RCC 7860 (cell line): ENCODE measurements at places on chromosomes 12 and 14.

GRCh38 chr12:19030603-19031002 lies 98.9 kb upstream of the PLEKHA5 start:
- DNase-seq = no peak

DNA sequence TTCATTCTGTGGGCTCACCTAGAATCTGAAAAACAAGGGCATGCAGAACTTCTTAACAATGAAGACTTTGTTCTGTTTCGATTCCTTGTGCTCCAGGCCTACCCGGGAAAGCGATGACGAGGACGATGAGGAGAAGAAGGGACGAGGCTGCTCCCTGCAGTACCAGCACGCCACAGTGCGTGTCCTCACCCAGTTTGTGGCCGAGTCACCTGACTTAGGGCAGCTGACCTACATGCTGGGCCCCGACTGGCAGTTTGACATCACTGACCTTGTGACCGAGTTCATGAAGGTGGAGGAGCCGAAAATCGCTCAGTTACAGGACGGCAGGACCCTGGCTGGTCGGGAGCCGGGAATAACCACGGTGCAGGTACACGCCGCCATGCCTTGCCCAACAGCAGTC lies 585.4 kb downstream of the AACS start:
- no peak for DNase-seq

DNA sequence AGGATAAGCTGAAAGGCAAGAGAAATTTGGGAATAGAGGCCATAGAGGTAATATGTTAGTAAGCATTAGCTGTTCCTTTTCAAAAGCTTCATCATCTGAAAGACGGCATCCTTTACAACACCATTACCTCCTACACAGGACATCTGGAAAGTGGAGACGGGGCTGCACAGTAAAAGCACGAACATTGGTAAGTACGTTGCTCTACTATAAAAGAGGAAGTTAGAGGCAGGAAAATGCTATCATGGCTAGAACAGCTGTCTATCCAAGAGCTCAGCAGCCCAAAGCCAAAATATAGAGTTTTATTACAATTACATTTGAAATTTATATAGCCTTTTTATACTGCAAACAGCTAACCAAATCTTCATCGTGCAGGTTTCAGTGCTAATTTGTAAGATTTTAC lies 172.3 kb upstream of the GRIP1 start:
- no peak for DNase-seq

- no peak for DNase-seq
These were observed 4.9 kb downstream of the AMN start for GRCh38 chr14:102927346-102927877.

GRCh38 chr14:103428723-103429556 lies 43.7 kb downstream of the MARK3 start:
- no peak for DNase-seq

GRCh38 chr14:53060046-53060445 lies 93.1 kb downstream of the DDHD1 start:
- no peak for DNase-seq

DNA sequence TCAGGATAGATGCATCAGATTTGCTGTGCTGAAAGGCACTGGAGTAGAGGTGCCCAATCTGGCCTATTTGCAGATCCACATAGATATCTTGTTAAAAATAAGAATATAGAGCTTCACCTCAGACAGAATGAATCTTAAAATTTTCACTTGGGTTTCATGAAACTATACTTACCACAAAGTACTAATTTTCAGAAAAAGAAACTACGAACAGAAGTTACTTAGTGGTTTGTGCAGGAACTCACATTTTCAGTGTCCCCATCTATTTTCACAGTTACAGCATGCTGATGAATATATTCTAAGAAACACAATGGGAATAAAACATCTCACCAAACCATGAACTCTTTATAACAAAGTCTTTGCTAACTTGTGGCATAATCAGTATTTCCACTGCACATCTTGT lies 449.4 kb downstream of the RERGL start:
- no peak for DNase-seq

GRCh38 chr14:64475585-64476273 lies 10.4 kb downstream of the AKAP5 start:
- DNase-seq = no peak

DNA sequence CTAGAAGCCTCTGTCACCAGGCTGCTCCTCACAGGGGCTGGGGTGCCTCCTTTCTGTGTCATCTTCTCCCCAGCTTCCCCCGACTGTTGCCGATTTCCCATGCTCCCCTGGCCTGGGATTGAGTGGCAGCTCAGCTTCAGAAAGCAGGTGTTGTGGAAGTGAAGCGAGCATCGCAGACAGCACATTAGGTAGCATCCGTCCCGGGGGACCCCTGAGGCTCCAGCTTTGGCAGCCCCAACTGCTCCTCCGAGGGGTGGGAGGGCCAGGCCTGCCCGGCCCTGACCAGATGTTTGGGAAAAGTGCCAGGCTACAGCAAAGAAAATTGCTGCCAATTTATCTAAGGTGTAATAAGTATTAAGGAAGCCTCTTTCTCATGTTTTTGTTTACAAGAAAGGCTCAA lies 1045.6 kb downstream of the BCL11B start:
- DNase-seq = no peak

DNA sequence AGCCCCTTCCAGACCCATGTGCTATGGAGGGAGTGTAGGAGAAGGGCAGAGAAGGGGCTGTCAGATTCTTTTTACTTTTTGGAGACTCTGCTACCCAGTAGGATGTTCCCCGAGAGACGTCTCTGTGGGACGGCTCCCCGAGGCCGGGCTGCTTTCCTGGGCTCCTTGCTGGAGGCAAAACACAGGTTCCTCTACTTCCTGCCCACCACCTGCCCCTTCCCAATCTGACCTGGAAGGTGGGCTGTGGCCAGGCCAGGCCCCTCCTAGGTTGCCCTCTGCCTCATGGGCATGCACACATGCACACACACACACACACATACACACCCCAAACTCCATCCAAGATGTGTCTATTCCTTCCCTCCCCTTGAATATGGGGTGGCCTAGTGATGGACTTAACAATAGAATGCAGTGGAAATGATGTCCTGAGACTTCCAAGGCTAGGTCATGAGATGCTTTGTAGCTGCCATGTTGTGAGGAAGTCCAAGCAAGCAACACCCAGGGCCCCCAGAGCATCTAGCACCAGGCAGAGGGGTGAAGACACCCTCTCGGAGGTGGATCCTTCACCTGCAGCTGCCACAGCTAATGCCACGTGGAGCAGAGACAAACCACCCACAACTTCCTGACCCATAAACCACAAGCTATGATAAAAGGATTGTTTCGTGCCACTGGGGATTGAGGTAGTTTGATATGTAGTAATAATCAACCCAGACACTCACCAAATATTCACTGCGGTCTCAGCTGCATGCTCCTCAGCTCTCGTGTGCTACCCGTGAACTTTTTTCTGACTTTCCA lies 1.6 kb upstream of the ASB2 start:
- peak; percentile 70 for DNase-seq

- DNase-seq = peak; percentile 8
These were observed 100.3 kb downstream of the LIN7A start for GRCh38 chr12:80837342-80837978.

DNA sequence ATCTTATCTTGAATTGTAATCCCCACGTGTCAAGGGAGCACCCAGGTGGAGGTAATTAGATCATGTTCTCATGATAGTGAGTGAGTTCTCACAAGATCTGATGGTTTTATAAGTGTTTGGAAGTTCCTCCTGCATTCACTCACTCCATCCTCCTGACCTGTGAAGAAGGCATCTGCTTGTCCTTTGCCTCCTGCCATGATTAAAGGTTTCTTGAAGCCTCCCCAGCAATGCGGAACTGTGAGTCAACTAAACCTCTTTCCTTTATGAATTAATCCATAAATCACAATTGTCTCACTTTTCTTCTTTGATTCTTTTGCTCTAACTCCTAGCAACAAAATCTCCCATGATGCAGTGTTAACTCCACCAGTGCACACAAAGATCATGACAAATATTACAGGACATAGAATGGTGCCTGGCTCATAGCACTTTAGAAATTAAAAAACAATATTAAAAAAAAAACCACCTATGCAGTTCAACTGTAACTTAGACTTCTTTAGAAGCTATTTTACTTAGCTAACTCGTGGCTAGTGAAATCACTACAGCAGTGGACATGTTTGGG lies 37.6 kb upstream of the MGAT4C start:
- no peak for DNase-seq

GRCh38 chr12:8890313-8891085 lies 23.8 kb upstream of the PHC1 start:
- DNase-seq = peak; percentile 16

DNA sequence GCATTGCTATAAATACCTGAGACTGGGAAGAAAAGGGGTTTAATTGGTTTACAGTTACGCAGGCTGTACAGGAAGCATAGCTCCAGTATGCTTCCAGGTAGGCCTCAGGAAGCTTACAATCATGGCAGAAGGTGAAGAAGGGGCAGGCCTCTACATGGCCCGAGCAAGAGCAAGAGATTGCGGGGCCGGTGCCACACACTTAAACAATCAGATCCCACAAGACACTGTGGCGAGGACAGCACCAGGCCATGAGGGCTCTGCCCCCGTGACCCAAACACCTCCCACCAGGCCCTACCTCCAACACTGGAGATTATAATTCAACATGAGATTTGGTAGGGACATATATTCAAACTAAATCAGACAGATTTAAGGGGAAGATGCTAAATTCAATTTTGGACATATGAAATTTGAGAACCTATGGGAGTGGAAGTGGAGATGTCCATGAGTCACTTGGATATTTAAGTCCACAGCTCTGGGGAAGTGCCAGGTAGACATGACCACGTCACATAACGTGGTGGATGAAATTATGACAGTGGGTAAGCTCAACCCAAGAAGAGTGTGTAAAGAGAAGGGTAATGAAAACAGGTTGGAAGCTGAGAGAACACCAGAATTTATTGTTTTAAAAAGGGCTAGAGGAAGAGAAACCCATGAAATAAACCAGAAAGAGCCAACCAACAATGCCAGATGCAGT lies 1.5 kb upstream of the LTA4H start:
- DNase-seq = no peak

DNA sequence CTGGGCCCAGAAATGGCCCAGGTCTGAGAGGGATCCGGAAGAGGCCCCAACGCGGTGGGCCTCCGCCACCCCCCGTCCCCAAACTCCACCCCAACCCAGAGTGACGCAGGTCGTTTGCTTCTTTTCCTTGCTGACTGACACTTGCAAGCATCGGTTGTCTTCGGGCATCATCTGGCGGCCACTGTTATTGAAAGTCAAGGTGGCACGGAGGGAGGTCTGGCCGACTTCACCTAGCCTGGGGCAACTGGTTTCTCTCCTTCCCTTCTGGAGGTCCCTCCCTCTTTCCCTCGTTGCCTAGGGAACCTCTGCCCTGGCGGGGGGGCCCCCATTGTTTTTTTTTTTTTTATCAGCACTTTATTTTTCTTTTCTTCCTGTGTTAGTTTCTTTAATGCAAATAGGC lies 241.8 kb downstream of the ALG10 start:
- no peak for DNase-seq

DNA sequence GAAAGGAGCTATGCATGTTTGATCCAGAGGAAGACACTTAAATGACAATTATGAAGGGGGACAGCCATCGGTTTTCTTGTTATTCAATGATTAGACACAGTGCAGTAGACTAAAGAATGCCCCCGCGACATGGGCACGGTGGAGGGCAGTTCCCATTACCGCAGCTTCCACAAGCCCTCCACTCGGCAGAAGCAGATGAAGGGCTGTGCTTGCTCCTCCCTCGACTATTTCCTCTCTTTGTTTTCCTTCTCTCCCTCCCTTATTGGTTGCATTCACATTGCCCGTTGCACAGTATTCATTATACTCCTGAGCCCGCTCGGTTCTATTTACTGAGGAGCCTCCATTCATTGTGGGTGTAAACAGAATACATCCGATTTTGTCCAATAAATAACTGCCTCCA lies 138.8 kb upstream of the RASSF8 start:
- no peak for DNase-seq

- no peak for DNase-seq
These were observed 222.8 kb upstream of the NUDT4 start for GRCh38 chr12:93154753-93155480.

GRCh38 chr12:76252031-76252430 lies 96.2 kb downstream of the BBS10 start:
- DNase-seq = no peak

GRCh38 chr12:106120519-106121105 lies 18.1 kb downstream of the NUAK1 start:
- no peak for DNase-seq

DNA sequence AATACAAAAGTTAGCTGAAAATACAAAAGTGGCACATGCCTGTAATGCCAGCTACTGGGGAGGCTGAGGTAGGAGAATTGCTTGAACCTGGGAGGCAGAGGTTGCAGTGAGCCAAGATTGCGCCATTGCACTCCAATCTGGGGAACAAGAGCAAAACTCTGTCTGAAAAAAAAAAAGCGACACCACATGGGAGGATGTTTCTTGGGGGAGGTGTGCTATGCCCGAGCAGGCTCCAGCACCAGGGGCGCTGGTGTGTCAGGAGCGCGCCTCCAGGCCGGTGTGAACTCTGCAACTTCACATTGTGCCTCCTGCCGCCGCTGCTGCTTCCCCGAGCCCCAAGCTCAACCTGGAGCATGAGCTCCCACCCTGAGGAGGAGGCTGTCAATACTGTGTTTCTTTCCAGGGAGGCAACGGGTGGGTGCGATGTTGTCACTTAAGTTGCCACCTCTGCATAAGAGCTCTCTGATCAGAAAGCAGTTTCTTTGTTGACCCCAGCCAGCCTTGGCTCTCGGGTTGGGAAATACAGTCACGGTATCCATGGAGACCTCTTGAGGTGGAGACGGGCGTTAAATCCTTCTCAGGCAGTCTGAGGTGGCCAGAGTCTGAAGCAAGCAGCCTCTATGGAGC lies 18.9 kb downstream of the DEGS2 start:
- DNase-seq = no peak

DNA sequence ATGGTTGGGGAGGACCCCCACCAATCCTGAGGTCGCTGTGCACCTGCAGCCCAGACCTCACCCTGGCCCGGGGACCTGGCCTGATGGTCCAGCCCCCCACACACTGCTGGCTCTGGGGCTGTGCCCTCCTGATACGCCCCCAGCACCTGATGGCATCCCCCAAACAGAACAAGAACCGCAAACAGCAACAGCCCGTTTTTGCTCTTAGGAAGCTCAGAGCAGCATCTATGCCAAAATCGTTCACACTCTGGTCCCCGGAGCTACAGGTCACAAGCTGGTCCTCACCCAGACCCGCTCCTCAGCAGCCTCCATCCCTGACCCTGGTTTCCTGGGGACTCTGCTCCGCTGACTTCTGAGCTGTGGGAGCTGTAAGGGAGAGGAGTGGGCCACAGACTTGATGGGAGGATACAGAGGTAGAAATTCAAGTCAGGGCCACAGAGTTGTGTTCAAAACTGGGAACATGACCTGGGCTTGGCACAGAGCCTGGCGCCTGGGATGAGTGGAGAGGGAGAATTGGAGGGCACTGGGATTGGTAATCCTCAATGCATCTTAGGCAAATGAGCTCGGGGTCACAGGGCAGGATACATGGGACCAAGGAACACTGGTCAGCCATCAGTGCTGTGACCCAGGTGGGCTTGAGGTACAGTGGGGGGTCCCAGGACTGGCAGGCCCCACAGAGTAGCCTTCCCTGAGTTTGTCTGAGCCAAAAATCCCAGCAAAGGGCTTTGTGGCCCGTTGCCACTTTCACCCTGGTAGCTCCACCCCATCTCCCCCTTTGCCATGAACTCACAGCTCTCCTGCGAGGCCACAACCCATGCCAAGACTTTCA lies 170.9 kb upstream of the RTL1 start:
- DNase-seq = no peak

- no peak for DNase-seq
These were observed at the start of gene ENDOU for GRCh38 chr12:47725091-47725772. Gene ENDOU (minus strand): TSS chr12:47725490. CDS start chr12:47725413, 77 bp downstream.

- peak; percentile 29 for DNase-seq
These were observed 191.5 kb downstream of the SYT1 start for GRCh38 chr12:79055926-79056674.
